Dermis microvascular lymphatic vessel endothelial cell (primary cell): ENCODE measurements at places on chromosomes 2 and 18. TPM values are rescaled to one million over a fixed set of nuclear protein-coding genes. Genes with fewer than 3 reads are reported as not detected.

CNGA3 gene
- under 0.01 TPM in 1 of 2 replicates, not detected in the other for total RNA-seq

CCDC141 gene
- total RNA-seq: 0.63 and 1.5 TPM in 2 replicates

PTPRM gene
- total RNA-seq: 32.3 and 55.8 TPM in 2 replicates

KIF5C gene
- total RNA-seq: under 0.01 TPM in 2 replicates

GKN1 gene
- total RNA-seq: not detected in 2 replicates

HS6ST1 gene
- total RNA-seq: 8.3 and 12.4 TPM in 2 replicates
